ENCODE measurements at places on chromosomes 1 and 21.

DNA sequence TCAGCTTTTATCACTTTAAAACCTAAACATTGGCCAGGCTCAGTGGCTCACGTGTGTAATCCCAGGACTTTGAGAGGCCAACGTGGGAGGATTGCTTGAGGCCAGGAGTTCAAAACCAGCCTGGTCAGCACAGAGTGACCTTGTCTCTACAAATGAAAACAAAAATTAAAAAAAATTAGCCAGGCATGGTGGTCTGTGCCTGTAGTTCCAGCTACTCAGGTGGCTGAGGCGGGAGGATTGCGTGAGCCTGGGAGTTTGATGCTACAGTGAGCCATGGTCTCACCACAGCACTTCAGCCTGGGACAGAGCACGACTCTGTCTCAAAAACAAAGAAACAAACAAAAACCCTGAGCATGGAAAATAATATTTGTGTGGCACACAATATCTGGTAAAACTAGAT lies 143.5 kb upstream of the HNRNPU start:
- H3K4me3 ChIP-seq = no peak overlapping the region
- no peaks in the 10 kb centered on the region for H3K27me3 ChIP-seq
- no peak overlapping the region for H3K27ac ChIP-seq
- peak; percentile 16 for DNase-seq
- no peaks in the 10 kb centered on the region for H3K36me3 ChIP-seq

- H3K36me3 ChIP-seq = no peaks in the 10 kb centered on the region
- no peak overlapping the region for H3K4me3 ChIP-seq
- no peak overlapping the region for H3K27ac ChIP-seq
- peaks cover 37% of the 10 kb centered on the region for H3K27me3 ChIP-seq
- H3K4me1 ChIP-seq = no peaks in the 10 kb centered on the region
- DNase-seq = no peak
Measured at GRCh38 chr21:36510911-36511310, 31.0 kb upstream of the CLDN14 start.

- H3K4me1 ChIP-seq = peaks cover 17% of the 10 kb centered on the region
- peak overlapping the region; percentile 76 for H3K27ac ChIP-seq
- H3K4me3 ChIP-seq = peak overlapping the region; percentile 40
Measured at GRCh38 chr21:39385299-39386145, 36.6 kb upstream of the HMGN1 start.

- H3K27ac ChIP-seq = no peak overlapping the region
- H3K4me3 ChIP-seq = no peak overlapping the region
- no peaks in the 10 kb centered on the region for H3K4me1 ChIP-seq
- no peaks in the 10 kb centered on the region for H3K27me3 ChIP-seq
Measured at GRCh38 chr1:36871146-36871971, 163.0 kb downstream of the GRIK3 start.

GRCh38 chr1:232164078-232164963 lies 465.6 kb downstream of the SIPA1L2 start:
- DNase-seq = no peak
- H3K4me3 ChIP-seq = no peak overlapping the region
- H3K27ac ChIP-seq = no peak overlapping the region

- DNase-seq = no peak
- H3K36me3 ChIP-seq = 0 out of 2 replicates have a peak, but pooled peaks cover 4% of the 10 kb centered on the region
- H3K4me3 ChIP-seq = no peak overlapping the region
- no peaks in the 10 kb centered on the region for H3K27me3 ChIP-seq
Measured at GRCh38 chr1:180849031-180849775, 63.5 kb upstream of the KIAA1614 start.

GRCh38 chr1:212975111-212975918 lies 25.0 kb downstream of the VASH2 start:
- H3K36me3 ChIP-seq = peaks cover 17% of the 10 kb centered on the region
- peaks cover 3% of the 10 kb centered on the region for H3K4me1 ChIP-seq
- no peak overlapping the region for H3K27ac ChIP-seq
- no peak overlapping the region for H3K4me3 ChIP-seq
- H3K27me3 ChIP-seq = no peaks in the 10 kb centered on the region
- peak; percentile 65 for DNase-seq

DNA sequence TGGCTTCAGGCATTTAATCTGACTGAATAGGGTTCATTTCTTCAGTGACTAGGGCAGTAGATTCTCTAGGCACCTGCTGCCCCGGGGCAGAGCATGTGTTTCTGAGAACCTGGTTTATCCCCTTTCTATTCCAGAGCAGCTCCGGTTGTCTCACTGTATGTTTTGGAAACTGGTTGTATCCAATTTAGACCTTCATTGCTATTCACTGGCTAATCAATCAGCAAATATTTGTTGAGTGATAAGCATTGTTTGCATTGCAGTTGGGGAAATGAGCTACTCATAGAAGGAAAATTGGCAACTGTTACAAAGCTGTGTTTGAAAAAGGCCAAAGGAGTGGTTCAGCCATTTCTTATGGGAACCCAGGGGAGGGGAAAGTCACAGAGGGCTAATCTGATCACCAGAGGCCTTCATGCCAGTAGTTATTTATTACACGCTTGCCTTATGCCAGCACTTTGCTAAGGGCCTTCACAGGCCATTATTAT lies 2.9 kb downstream of the QSOX1 start:
- DNase-seq = no peak
- peak overlapping the region; percentile 99 for H3K27ac ChIP-seq
- H3K4me3 ChIP-seq = peak overlapping the region; percentile 94
- no peaks in the 10 kb centered on the region for H3K27me3 ChIP-seq
- H3K4me1 ChIP-seq = peaks cover 18% of the 10 kb centered on the region

Measured in IMR-90 (cell line).